ENCODE measurements at places on chromosomes 7 and 10. TPM values are rescaled to one million over a fixed set of nuclear protein-coding genes. Genes with fewer than 3 reads are reported as not detected.
A peak's percentile ranks its signal among the peaks of the same experiment; 100 is the strongest.

DNA sequence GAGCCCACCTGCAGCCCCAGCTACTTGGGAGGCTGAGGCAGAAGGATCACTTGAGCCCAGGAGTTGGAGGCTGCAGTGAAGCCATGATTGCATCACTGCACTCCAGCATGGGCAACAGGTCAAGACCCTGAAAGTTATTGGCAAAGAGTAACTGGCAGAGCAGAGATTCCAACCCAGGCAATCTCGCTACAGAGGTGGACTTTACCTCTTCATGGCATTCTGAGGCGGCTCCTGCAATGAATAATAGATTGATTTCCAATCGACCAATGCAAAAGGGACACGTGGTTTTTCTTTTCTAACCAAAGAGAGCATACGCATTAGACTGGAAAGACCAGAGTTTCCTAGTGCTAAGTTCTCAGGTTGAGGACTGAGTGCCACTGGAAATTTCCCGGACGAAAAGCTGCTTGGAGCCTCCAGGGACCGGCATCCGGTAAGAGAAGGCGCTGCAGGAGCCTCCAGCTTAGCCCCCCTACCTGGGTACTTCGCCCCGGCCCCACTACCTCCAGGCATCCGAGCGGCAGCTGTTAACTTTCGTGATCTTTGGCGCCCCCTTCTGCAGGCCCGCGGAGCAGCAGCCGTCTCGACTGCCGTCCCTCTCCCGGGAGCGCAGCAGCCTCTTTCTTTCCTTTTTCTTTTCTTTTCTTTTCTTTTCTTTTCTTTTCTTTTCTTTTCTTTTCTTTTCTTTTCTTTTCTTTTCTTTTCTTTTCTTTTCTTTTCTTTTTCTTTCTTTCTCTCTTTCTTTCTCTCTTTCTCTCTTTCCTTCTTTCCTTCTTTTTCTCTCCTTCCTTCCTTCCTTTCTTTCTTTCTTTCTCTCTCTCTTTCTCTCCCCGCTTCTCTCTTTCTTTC lies 4.1 kb downstream of the MBLAC1 start:
- DNase-seq = peak; percentile 81

DNA sequence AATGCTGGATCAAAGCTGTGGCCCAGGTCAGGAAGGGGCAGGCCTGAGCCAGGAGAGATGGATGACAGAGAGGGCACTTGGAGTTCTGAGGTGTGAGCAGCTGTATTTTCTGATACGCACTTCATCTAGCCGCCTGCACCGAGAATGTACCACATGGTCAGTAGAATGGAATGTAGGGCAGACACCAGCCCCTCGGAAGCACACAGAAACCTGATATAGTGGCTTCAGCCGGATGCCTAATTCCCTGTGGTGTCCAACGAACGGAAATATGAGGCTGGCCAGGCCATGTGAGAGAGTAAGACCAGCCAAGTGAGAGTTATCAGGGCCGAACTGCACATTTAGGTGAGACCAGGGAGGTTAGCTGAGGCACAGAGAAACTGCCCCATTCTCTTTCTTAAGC lies 46.7 kb upstream of the PLCE1 start:
- DNase-seq = peak; percentile 55

GRCh38 chr10:29671968-29672367 lies 37.2 kb upstream of the SVIL start:
- no peak for DNase-seq

DNA sequence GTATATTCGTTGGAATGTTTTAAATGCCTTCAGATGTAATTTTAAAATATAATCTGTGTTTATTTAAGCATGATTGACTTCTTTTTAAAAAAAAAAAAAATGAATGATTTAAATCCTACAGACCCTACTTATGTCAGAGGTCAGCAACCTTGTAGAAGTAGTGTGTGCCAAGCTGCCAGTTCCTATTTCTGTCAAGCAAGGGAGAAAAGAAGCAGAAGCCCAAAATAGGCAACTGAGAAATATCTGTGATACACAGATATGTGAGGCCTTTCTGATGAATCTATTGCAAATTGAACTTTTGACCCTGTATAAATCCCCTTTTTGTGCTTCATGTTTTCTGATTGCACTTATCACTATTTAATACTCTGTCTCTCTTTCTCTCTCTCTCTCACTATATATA lies 199.5 kb downstream of the LRRN3 start:
- DNase-seq = no peak

Gene FAM25C
- not detected for total RNA-seq

All from thyroid gland (tissue), 4 donors.